ENCODE measurements at places on chromosomes 4 and X.

DNA sequence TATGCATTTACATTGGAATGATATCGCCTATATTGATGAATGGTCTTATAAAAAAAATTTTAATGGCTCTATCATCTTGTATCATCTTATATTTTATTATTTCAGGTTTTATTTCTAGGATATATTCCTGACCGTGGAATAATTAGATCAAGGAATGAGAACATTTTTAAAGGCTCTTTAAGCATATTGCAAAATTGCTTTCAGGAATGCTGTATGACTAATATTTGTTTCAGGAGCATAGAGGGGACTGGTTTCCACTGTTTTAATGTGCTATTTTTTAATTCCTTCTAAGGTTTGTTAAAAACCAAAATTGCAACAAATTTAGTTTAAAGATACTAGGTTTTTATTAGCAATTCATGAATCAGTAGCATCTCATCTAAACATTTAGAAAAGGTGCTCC lies 120.2 kb downstream of the BMPR1B start:
- DNase-seq: no peak

DNA sequence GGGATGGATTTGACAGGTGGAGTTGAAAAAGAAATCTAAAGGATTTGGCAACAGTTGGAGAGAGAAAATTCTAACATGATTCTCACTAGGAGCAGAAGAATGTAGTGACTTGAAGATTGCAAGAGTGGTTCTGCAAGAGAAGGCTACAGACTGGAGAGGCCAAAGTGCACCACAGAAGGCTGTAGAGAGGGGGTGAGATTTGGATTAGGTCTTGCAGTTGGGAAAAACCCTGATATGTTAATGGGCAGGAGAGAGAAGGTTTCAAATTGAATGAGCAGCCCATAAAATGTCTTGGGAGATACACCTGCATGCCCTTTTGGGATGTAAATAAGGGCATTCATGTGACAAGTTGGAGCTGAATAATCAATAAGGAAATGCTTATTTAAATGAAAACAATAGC lies 14.7 kb upstream of the VEGFD start:
- no peak for DNase-seq

DNA sequence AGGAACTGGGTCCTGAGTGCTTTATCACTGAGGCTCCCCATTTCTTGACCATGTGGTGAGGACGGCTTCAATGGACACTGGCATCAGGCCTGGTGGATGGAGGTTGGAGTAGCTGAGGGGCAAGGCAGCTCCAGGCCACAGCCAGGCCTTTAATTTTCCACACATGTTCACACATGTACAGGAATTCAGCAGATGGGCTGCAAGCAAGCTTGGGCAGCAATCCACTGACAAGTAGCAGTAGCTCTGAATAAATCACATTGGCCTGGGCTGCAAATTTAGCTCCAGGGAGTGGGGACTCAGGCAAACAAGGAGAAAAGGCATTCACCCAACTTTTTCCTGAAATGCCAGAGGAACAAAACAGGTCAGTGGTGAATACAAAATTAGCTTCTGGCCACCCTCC lies 107.8 kb upstream of the SCML1 start:
- DNase-seq: no peak

GRCh38 chr4:158810487-158811215 lies 41.8 kb downstream of the FNIP2 start:
- DNase-seq: no peak

GRCh38 chr4:24809815-24810405 lies 14.5 kb downstream of the SOD3 start:
- no peak for DNase-seq

DNA sequence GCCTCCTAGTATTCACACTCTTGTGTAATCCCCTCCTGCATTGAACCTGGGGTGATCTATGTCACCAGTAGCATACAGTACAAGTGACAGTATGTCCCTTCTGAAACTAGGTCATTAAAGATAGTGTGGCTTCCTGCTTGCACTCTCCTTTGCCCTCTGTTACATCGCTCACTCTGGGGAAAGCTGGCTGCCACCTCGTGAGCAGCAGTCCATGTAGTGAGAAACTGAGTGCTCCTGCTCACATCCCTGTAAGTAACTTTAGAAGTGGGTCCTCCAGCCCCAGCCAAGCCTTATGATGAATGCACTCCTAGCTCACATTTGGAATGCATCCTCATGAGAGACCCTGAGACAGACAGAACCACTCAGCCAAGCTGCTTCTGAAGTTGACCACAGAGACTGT lies 89.8 kb upstream of the TNIP3 start:
- DNase-seq: no peak

DNA sequence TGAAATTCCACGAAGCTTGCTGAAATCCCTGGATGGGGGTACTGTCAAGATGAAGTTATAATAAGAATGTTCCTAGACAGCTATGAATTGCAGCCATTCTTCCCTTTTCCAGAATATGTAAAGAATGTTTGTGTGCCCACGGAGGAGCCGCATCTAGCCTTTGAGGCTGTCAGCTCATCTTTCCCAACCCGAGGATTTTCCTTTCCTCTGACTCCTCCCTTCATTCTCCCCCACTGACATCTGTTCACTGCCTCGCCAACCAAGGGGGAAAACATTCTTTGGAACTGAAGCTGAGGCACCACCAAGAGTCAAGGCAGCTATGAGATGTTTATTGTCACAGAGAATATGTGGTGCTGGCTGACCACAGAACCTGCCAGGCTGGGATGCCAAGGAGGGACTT lies 8.8 kb downstream of the NHSL2 start:
- no peak for DNase-seq

DNA sequence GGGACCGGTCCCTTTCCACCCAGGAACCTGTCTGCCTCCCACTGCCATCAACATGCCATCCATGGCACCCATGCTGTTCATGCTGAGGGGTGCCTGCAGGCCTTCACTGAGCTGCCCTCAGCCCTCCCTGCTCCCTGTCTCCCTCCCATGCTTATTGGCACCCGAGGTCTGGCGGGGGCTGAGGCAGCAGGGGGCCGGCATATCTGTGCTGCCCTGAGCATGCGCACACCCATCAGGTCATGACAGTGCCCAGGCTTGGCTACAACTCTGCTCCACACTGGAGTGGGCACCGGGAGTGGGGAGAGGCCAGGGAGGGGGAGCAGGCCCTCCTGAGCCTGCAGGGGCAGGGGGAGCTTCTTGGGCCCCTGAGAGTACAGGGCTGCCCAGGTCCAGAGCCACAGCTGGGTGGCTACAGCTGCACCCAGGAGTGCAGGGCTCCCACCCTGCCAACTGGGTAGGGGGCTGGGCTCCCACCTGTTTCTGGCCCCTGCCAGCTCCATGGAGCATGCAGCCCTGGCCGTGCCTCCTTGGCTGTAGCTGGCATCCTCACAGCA lies 395.8 kb upstream of the DMD start:
- no peak for DNase-seq

Measured in stimulated activated CD4-positive, alpha-beta T cell treated with anti-CD3 and anti-CD28 coated beads, Interleukin-12 subunit alpha, Interleukin-12 subunit beta, amount 100 ng/mL, for 48 hours (primary cell).